CD4-positive, alpha-beta T cell treated with Interleukin-15 for 4 hours (primary cell): ENCODE measurements at places on chromosomes 12 and 14.

GRCh38 chr12:52213564-52214420, 19.3 kb upstream of the KRT7 start:
- DNase-seq: peak; percentile 40

GRCh38 chr14:68979021-68979721, at the start of gene ACTN1:
ACTN1 (minus strand) TSS chr14:68979302; CDS start chr14:68979056, 246 bp downstream.
- DNase-seq: peak; percentile 64

DNA sequence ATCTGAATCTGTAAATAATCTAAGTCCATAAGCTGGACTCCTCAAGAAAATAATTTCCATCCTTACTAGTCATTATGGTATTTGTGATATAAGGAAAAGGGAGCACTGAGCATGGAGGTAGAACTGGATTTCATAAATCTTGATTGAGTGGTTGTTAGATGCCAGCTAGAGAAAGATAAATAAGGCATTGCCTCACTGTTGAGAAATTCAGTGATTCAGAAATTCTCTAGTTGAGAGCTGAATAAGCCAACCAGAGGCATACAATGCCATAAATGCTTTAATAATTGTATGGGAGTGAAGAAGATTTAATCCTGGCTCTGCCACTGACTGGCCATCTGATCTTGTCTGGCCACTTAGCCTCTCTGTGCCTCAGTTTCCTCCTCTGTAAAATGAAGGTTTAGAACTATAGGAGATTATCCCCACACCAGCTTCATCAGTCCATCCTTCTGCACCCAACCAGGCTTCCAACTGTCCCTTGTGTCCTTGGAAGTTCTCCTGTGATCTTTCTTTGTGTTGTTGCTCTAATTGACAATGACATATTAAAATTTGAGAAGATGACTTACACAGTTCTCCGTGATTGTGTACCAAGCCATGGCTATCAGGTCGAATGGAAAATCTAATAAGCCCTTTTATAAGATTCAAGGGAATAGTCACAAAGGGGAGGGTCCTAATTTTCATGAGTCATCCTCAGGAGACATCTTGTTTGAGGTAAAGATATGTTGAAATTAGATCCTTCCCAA, 394.3 kb downstream of the EGLN3 start:
- no peak for DNase-seq

- DNase-seq: peak; percentile 65
Observed at GRCh38 chr14:64444984-64445845, 20.1 kb upstream of the AKAP5 start.

GRCh38 chr14:88535149-88535548, 19.7 kb downstream of the PTPN21 start:
- no peak for DNase-seq

- no peak for DNase-seq
Observed at GRCh38 chr14:35492569-35493014, 41.4 kb upstream of the INSM2 start.

GRCh38 chr12:15880721-15881120, 1.5 kb upstream of the STRAP start:
- DNase-seq: no peak

GRCh38 chr12:50528800-50529199, 24.0 kb downstream of the DIP2B start:
- DNase-seq: no peak

- no peak for DNase-seq
Observed at GRCh38 chr14:61288720-61289119, 7.6 kb upstream of the TMEM30B start.

DNA sequence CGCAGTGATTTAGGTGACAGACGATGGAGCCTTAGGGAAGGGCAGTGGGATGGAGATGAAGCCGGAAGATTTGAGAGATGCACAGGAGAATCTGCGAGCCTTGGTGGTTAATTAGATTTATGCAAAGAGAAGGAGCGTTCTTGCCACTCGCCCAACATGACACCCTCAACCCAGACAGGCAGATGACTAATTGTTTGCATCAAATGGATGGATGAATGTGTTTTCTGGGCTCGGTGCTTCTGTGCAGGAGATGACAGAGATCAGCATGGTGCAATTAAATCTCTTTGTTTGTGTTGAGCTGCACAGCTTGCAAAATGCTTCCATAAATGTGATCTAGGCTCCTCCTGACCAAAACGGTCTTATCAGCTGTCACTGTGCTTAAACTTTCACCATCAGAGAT, 202.3 kb upstream of the PRMT8 start:
- no peak for DNase-seq

DNA sequence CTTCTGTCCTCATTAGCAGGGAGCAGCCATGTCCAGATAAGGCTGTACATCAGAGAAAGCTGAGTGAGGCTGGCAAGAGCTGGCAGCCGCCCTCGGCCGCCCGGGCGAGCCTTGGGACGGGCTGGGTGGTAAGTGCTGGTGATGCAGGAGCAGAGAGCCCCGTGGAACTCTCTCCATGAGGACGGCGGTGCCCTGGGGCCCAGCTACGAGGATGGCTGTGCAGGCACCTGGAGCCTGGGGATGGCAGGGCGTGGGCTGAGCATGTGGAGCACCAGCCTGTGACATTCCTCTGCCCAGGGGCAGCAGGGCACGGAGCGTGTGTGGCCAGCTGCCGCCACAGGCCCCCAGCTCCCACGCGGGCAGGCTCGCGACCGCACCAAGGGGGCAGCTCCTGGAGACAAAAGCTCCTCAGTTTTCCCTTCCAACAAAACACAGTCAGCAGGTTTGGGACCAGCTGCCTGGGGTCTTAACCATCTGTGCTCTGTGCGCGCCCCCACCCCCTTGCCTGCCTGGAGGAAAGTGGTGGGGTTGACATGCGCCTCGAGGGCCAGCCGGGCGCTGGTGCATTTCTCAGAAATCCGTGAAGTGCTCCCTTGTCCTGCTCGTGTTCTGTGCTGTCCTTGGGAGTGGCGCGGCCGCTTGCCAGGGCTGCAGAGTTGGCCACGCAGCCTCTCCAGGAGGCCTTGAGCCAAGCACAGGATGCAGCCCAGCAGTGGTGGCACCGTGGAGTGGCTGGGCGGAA, 21.4 kb downstream of the PACS2 start:
- DNase-seq: no peak

GRCh38 chr12:42921741-42922504, 332.4 kb upstream of the PRICKLE1 start:
- no peak for DNase-seq

- DNase-seq: no peak
Observed at GRCh38 chr12:99200711-99201384, 446.7 kb upstream of the GARIN6 start.

- no peak for DNase-seq
Observed at GRCh38 chr14:71163842-71164629, 256.8 kb downstream of the PCNX1 start.

DNA sequence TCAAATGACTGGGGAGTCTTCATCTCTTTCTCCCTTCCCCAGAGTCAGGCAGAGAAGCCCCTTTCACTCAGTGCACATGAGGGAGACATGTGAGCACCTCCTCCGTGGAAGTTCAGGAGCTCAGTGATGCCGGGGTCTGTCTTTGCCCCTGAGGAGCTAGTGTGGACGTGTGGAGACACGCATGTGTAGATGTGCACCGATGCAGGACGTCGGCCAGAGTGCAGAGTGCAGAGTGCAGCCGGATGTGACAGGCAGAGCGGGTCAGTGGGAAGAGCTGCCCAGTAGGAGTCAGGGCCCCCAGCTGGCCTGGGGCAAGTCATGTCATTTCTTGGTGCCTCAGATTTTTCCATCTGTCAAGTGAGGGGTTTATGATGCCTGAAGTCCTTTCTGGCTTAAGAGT, 20.7 kb downstream of the TSPAN9 start:
- no peak for DNase-seq

DNA sequence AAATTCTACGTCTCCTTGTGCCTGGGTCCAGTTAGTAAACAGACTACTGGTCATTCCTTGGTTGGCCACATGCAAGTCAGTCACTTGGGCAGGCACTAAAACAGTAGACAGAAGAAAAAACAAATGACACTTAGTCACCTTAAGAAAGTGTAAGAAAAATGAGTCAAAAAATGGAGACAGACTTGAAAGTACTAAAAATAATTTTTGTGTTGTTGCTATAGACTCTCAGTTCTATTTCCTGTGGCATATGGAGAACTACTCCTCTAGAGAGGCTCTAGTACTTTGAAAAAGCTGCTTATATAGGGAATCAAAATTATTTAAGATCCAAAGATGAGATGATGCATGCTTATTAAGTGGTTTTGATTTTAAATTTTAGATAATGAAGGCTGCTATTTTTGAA, 56.0 kb downstream of the PTPRB start:
- DNase-seq: no peak

DNA sequence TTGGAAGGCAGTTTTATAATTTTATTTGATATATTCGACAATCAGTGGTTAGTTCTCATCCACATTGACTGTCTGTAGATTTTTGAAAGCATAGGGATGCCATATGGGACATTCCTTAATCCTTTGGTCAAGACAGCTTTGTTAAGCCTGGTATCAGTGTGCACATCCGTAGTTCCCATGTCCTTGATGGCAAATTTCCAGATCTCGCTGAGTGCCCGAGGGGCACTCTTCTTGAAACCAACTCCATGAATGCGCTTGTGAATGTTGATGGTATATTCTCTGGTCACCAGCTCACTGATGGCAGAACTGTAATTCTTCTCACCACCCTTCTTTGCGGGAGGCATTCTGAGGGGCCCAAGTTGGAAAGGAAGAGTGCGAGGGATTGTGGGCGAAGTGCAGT, 6.1 kb upstream of the DENND5B start:
- DNase-seq: no peak

- DNase-seq: no peak
Observed at GRCh38 chr12:111068290-111068689, 147.9 kb upstream of the MYL2 start.

- DNase-seq: no peak
Observed at GRCh38 chr12:19850346-19851065, 411.2 kb downstream of the AEBP2 start.

GRCh38 chr12:9361879-9362326, 153.7 kb upstream of the PZP start:
- no peak for DNase-seq

GRCh38 chr12:113463746-113464451, 7.8 kb downstream of the LHX5 start:
- no peak for DNase-seq

DNA sequence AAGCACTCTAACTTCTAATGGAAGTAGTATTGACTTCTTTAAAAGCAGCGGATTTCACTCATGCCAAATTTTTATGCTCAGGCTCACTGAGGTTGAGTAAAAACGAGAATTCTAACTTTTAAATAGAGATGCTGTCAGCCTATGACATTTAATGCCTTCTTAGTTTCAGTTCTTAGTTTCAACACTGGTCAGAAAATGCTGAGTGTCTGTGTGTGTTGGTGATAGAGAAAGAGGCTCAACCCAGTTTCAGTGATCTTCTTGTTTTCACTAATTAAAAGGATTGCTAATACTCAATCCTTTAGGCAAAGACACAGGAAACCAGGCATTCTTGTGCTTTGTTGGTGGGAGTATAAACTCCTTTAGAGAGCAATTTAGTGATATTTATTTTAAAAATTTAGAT, 31.0 kb downstream of the PEBP1 start:
- no peak for DNase-seq

DNA sequence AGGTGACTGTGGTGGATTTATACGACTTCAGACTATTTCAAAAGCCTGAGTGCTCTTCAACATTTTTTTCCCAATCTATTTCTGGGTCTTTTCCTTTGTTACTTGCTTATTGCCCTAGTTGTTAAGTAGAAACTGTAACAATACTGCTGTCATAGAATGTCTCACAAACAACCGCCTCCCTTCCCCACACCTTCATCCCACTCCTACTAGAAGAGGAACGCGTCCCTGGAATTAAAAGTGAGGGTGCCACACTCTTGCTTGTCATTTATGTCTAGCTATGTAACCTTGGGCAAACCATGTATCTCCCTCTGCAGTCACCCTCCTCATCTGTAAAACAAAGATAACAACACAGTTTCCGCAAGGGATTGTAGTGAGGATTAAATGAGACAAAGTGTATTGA, 8.6 kb downstream of the BRAP start:
- no peak for DNase-seq

GRCh38 chr12:102888511-102888910, 28.5 kb downstream of the PAH start:
- no peak for DNase-seq

DNA sequence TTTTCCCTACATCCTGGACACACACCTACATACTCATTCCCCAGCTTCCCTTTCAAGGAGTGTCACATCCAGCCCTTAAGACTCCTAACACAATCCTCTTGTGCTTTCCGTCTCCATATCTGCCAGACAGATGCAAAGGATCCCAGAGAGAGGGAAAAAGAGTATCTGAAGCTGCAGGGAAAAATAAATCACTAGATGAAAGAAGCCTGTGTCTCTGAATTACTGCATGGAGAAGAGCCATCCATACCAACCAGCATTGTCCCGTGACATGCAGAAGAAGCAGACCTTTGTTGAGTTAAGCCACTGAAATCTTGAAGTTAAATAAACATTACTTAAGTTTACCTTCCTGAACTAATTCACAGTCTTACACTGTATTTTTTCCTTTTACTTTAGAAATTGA, 54.6 kb downstream of the GTF2A1 start:
- DNase-seq: no peak

GRCh38 chr14:91138511-91139359, 24.9 kb downstream of the DGLUCY start:
- DNase-seq: peak; percentile 56

DNA sequence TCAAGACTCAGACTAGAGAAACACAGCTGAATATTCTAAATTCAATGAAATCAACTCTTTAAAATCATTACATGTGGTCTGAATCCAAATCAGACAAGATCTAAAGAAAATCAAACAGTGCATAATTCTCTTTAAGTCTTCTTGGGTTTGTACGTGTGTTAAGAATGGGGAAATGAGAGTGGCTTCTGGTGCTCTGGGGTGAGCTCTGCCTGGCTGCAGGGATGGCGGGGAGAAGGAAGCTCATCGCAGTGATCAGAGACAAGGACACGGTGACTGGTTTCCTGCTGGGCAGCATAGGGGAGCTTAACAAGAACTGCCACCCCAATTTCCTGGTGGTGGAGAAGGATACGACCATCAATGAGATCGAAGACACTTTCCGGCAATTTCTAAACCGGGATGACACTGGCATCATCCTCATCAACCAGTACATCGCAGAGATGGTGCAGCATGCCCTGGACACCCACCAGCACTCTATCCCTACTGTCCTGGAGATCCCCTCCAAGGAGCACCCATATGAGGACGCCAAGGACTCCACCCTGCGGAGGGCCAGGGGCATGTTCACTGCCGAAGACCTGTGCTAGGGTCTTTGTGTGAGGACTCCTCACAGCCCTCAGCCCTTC, 20.9 kb downstream of the SENP1 start:
- DNase-seq: no peak

- DNase-seq: no peak
Observed at GRCh38 chr12:109359131-109359690, 11.5 kb downstream of the MYO1H start.

DNA sequence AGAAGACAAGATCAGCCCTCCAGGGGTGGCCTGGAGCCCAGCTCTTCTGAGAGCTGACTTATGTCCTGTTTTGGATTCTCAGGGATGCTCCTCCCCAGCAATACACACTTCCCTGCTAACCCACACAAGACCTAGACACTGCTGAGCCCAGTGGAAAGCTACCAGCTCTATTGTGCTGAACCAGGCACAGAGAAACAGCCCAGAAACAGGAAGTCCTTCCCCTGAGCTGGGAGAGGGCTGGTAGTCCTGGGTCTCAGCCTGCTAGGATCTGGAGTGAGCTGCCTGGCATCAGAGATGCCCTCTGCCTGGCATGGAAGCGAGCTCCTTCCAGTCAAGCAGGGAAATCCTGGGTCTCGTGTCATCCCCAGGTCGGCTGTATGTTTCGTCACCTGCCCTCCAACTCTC, 1.2 kb upstream of the LAG3 start:
- no peak for DNase-seq
